Motor neuron (in vitro differentiated cells): ENCODE measurements at places on chromosomes 2 and 18. TPM values are rescaled to one million over a fixed set of nuclear protein-coding genes. Genes with fewer than 3 reads are reported as not detected.

The ZSWIM2 gene
- total RNA-seq = 0.58 TPM in 1 of 2 replicates, not detected in the other

The HNMT gene
- 30.3 and 30.5 TPM in 2 replicates for total RNA-seq

The DLGAP1 gene
- total RNA-seq = 18.6 and 29.3 TPM in 2 replicates

The SPDYA gene
- 0.92 and 1.5 TPM in 2 replicates for total RNA-seq

The CHRNA1 gene
- not detected in 2 replicates for total RNA-seq
